AG08396 (cell line): ENCODE measurements at places on chromosomes 2 and 18.

GRCh38 chr2:133674433-133675331 lies 106.4 kb upstream of the NCKAP5 start:
- DNase-seq: peak; percentile 69

GRCh38 chr18:76457957-76458356 lies 37.1 kb downstream of the ZNF516 start:
- DNase-seq: no peak

- no peak for DNase-seq
Observed at GRCh38 chr2:68425503-68425902, 41.6 kb downstream of the FBXO48 start.

- no peak for DNase-seq
Observed at GRCh38 chr2:190551928-190552327, 17.4 kb upstream of the NEMP2 start.

- DNase-seq: no peak
Observed at GRCh38 chr18:76232779-76233178, 262.3 kb downstream of the ZNF516 start.

DNA sequence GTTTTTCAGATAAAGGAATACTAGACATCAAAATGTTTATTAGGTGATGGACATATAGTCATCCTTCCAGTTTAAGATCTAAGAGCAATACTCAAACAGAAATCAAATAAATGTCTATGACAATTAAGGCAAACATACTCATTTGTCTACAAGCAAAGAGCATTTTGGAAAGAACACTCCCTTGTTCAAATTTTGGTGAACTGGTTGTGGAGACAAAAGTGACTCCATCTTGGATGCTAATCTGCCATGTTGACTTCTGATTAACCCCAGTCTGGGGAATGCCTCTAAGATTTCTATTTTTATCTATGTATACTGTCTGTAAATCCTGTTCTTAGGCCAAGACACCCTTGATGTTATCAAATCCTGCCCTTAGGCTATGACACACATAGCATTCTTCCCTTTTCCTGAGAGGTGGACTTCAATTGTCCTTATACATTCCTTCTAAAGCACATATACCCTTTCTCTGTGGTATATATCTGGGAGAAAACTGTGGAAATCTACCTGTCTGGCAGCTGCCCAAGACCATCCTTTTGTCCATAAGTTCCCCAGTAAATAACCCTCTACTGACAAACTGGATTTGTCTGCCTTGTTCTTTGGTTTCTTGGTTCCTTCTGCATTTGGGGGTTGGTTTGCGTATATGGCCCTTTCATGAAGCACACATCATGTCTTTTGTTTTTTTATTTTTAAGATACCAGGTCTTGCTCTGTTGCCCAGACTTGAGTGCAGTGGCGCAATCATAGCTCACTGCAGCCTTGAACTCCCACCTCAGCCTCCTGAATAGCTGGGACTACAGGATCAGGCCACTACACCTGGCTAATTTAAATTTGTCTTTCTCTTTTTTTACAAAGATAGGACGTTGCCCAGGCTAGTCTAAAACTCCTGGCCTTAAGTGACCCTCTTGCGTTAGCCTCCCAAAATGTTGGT lies 12.5 kb upstream of the PLEKHM3 start:
- DNase-seq: no peak

DNA sequence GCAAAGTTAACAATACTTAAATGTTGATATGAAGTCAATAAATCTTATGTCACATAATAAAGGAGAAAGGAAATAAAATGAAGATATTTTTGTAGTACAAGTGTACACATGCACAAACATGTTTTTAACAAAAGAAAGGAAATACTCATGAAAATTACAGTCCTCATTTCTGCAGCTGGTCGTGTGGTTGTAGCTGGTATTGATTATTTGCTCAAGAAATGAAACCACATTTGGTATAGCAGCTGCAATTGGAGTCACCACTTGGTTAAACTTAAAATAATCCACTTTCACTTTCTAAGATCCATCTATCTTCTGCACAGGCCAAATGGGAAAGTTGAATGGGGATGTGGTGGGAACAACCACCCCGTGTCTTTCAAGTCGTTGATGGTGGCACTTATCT lies 580.5 kb upstream of the NRXN1 start:
- no peak for DNase-seq

DNA sequence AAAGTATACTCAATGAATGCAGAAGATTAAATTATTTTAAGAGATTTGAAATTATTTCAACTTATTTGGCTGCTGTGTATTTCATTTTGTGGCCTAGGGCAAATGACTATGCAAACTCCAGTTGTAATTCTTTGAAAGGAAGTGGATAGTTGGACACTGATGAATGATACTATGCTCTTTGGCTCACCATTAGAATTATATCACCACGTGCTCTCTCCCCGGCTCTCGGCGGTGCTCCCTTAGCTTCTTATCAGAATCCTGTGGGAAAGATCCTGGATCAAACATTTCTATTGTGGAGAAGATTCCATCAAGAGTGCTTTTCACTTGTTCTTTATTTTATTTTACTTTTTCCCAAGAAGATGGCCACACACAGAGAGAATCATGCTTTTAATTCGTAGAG lies 55.2 kb downstream of the ADCYAP1 start:
- DNase-seq: no peak

GRCh38 chr2:221554769-221555493 lies 17.2 kb downstream of the EPHA4 start:
- peak; percentile 18 for DNase-seq

GRCh38 chr18:80068571-80069272 lies 34.5 kb downstream of the RBFA start:
- no peak for DNase-seq

- no peak for DNase-seq
Observed at GRCh38 chr2:153834662-153835061, 37.1 kb upstream of the GALNT13 start.

DNA sequence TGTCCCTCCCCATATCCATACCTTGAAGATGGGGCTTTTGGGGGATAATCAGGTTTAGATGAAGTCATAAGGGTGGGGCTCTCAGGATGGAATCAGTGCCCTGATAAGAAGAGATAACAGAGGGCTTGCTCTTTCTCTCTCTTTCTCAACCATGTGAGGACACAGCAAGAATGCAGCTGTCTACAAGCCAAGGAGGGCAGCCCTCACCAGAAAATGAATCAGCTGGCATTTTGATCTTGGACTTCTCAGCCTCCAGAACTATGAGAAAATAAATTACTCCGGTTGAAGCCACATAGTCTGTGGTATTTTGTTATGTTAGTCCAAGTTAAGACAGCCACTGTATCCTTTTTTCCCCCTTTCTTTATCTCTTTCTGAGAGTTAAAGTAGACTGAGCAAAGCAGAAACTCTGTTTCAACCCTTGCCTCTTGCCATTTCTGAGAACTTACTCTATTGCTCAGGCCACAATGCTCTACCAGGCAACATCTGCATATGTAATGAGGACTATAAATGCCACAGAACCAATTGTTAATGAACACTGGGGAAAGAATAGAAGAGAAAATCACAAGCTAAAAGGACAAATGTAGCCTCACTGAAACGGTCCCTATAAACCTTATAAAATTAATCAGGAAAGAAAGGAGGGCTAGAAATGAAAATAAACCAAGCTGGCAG lies 56.9 kb downstream of the SRBD1 start:
- DNase-seq: peak; percentile 6

DNA sequence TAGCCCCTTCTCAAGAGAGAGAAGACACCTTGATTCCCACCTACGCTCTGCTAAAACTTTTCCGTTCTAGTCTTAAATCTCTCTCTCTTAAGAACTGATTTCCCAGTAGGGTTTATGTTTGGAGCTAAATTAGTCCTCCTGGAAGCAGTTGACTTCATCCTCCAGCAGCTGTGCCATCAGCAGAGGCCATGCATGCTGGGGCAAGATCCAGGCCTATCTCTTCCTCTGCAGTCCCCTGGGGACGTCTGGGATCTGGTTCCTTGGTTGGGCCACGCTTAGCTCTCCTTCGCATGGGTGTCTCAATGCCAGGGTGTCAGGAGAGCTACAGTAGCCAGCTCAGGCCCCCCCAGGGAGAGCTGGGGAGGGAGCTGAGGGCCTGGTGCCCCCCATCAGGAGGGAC lies 49.7 kb downstream of the HPCAL1 start:
- no peak for DNase-seq

DNA sequence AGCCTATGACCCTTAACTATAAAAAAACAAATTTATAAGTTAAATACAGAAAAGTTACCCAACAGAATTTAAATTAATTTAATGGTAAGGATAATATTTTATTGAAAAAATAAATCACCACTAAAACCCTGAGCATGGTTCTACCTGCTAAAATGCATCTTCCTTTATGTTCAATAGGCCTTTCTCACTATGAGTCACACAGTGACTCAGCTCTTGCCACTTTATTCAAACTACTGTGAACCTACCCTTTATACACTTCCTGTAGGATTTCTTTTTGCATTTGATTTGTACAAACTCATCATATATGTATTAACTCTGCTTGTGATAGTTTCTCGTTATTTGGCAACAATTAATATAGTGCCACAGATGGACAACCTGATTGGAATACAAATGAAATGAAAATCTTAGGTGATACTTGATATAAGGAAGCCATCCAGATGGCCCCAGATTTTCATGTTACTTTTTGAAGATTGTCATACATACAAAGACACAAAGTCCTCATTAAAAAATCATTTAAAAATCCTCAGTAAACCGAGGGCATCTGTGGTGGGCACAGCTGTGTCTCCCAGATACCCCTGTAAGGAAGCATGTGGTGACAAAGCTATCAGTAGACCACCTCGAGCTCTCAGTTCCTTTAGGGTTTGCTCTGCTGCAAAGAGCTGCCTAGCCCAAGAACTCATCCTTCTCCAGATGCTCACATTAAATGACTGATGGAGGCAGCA lies 55.2 kb upstream of the COBLL1 start:
- no peak for DNase-seq

- DNase-seq: no peak
Observed at GRCh38 chr2:179950391-179950790, 56.7 kb downstream of the CWC22 start.

DNA sequence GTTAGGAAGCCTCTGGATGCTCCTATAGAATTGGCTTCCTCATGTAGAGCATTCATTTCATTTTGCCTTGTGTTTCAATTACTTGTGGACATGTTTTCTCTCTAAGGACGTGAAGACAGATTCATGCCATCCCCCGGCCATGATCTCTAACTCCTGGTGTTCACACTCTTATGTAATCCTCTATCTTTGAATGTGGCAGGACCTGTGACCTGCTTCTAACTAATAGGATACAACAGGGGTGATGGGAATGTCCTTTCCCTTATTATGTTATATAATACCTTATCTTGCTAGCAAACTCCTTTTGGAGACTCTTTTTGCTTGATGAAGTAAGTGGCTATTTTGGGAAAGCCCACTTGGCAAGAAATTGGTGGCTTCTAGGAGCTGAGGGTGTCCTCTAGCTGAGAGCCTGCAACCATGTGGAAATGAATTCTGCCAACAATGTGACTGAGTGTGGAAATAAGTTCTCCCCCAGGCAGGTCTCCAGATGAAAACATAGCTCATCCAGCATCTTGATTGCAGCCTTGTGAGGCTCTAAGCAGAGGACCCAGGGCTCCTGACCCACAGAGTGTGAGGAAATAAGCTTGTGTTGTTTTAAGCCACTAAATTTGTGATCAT lies 13.8 kb downstream of the DPYSL5 start:
- DNase-seq: no peak

DNA sequence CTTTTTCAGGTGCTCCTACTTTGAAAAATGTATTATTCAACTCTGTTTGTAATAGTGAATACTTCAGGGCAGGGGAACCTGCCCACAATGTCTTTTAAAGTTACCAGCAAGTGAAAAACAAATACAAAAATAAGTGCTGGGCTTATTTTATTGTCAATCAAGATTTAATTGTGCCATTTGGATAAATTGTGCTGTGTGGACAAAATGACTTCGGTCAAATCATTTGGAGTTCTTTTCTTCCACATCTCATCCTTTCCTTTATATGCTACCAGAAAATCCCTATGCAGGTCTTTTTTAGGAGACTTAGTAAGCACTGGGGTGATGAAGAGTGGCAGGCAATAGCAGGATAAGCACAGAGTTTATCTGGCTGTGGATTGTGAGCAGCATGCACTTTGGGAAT lies 63.9 kb downstream of the NYAP2 start:
- DNase-seq: no peak

GRCh38 chr2:95314964-95315611 lies 17.9 kb downstream of the KCNIP3 start:
- DNase-seq: peak; percentile 73

DNA sequence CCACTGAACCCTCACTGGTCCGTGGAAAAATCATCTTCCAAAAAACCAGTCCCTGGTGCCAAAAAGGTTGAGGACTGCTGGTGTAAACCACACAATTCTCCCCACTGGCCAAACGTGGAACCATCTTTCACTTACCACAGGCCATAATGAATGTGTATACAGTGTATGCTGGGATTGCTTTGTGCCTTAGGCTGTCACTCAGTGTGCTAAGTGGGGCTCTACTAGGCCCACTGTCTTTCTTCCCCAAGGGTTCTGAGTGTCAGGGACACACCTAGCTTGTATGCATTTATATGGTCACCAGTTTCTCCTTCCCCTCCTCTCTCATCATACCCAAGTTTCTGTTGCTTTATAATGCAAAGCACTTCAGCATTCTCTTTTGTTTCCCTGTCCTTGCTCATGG lies 27.2 kb downstream of the SCYGR8 start:
- no peak for DNase-seq

DNA sequence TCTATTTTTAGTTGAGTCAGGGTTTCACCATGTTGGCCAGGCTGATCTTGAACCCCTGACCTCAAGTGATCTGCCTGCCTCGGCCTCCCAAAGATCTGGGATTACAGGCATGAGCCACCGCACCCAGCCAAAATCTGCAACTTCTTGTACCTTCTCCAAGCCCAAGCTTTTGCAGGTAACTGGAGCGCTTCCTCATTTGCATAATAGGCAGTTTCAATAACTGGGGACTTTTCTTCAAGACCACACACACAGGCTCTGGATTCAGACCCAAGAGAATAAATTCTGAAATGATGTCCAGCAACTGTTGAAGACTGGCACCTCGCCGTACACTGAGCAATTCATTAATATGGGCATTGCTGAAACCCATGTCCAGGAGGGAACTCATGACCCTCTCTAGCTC lies 2.8 kb downstream of the MTERF4 start:
- no peak for DNase-seq

- no peak for DNase-seq
Observed at GRCh38 chr2:137689549-137689948, 274.7 kb upstream of the HNMT start.

DNA sequence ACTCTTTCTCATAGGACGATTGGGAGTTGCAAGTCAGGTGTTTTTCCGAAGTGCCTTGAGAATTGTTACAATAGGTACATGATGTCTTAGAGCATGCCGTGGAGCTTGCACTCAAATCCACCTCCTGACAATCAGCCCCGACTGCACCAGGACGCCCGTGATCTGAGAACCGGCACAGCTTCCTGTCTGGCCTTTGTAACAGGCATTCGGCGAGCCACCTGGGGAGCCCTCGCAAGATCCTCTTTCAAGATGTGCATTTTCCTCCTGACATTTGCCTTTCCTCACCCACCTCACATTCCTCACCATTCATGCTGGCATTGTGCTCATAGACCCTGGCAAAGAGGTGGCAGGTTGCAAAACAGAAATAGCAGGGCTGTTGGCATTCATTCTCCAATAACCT lies 427.3 kb downstream of the GALR1 start:
- DNase-seq: no peak
